ENCODE measurements at places on chromosomes 2 and 18. TPM values are rescaled to one million over a fixed set of nuclear protein-coding genes. Genes with fewer than 3 reads are reported as not detected.

The FBXO15 gene
- total RNA-seq: 0.79 TPM

The GALNT14 gene
- total RNA-seq: 4.6 TPM

- H3K4me3 ChIP-seq: no peak overlapping the region
- DNase-seq: peak; percentile 8
- peaks cover 3% of the 10 kb centered on the region for H3K4me1 ChIP-seq
- H3K27me3 ChIP-seq: no peaks in the 10 kb centered on the region
- H3K36me3 ChIP-seq: no peaks in the 10 kb centered on the region
Observed at GRCh38 chr18:54330768-54331548, 26.7 kb downstream of the STARD6 start.

DNA sequence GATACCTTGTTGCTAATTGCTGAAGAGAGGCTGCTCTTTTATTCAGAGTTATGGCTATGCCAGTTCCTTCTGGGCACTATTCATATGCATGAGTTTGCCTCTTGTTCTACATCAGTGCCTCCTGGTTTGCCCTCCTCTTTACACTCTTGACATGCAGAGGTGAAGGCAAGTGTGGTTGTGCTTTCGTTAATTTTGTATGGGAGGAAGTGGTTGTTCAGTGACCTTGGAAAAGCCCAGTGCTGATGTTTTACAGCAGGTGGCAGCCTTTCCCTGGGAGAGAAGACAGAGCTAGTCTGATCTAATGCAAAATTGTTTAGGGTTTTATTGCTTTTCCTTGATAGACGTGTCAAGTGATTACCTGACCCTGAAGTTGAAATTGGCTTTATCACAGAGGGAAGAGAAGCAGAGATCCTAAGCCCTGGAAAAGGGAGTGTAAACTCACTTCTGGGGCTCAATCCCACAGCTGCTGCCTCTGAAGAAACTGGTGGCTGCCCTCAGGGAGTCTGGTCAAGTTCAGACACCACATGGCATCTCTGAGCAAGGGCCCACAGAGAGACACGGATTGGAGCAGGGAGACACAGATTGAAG, 30.5 kb upstream of the VPS54 start:
- no peaks in the 10 kb centered on the region for H3K27me3 ChIP-seq
- no peak overlapping the region for H3K4me3 ChIP-seq
- H3K27ac ChIP-seq: peak overlapping the region; percentile 23

DNA sequence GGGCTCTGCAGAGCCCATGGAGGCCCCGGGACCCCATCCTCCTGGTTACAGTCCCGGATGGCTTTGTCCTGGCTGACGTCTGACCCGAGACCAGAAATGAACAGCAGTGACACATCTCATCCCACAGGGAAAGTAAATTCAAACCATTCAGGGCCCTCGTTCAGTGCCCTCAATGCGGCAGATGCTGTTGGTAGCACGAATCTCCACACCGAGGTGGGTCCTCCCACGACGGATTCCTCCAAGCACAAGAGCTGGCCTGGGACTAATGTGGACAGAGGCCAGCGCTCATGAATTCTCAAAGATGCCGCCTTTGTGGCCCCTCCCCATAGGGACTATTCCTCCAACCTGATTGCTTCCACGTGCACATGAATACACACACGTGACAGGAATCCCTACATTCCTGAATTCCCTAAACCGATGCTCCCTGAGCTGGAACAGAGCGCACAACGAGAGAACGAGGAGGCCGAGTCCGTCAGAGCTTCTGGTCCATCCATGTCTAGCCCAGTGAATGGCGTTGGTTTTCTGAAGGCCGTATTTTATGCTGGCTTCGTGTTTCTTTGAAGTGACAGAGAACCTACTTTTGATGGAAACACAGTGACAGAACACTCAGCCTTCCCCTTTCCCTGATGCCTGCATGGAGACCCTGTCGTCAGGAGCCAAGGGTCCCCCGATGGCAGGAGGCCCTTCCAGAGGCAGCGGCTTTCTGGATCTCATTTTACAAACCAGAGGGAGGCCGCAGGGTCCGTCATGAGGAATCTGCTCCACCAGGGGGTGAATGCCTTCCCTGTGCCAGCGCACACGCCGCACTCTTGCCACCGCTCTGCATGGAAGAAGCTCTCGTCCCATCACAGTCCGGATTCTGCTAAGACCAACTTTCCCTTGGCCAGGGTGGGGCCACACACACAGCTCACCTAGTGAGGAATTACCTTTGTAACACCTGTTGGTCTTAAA, 64.3 kb upstream of the SNTG2 start:
- peaks cover 47% of the 10 kb centered on the region for H3K27me3 ChIP-seq
- no peak overlapping the region for H3K4me3 ChIP-seq
- no peak for DNase-seq

GRCh38 chr2:25844089-25844488, 34.2 kb downstream of the ASXL2 start:
- no peak overlapping the region for H3K4me3 ChIP-seq
- no peak overlapping the region for H3K27ac ChIP-seq
- peaks cover 34% of the 10 kb centered on the region for H3K36me3 ChIP-seq
- no peaks in the 10 kb centered on the region for H3K27me3 ChIP-seq
- no peaks in the 10 kb centered on the region for H3K4me1 ChIP-seq
- peak; percentile 56 for DNase-seq
